ENCODE measurements at places on chromosomes 1 and 21.

DNA sequence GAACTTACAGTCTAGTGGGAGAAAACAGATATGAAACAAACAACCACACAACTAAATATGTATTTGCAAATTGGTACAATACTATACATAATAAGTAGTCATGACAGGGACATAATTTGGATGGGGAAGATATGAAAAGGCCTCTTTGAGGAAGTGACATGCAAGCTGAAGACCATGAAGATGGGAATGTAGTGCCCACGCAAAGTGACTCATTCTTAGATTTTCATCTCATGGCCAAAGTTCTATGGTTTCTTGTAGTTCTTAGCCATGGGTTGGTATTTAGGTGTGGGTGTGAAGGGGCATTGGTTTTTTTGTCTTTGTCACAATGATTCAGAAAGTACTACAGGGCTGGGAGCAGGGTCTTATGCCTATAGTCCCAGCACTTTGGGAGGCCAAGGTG is 105.4 kb upstream of the FAM78B start:
- DNase-seq, result no peak

GRCh38 chr1:93992954-93993353 is 83.7 kb upstream of the GCLM start:
- no peak for DNase-seq

DNA sequence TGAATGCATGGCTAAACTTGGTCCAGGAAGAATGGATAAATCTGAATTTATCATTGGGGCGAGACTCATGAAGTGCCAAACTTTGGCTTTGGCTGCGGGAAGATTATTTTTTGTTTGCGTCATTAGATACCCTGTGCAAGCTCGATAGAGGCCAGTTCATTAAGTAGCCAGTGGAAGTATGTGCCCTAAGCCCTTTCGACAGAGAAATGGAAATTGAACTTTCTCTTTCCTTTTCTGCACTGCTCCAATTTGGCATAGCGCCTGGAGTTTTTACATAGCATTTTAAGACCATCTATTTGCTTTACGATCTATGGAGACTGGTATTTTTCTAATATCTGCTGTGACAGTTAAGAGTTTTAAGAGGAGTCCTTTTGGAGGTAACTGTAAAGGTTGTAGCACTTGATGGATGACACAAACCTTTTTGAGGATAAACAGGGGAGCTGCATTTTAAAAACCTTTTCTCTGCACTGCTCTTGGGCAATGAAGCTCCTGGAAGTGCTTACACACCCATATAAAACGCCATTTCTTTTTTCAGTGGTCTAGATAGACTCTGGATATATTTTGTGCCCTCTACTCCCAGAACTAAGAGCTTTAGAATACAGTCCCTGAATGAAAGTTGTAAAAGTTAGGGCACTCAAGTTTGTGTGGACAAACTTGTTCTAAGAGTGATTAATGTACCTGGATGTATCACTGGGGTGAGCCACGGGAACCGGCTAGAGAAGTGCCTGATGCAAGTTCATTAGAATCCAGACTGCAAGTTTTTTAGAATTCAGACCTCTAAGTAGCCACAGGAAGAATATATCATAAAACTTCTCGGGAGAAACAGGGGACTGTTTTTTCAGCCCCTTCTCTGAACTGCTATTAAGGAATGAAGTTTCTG is 41.3 kb upstream of the CFHR3 start:
- no peak for DNase-seq

- no peak for DNase-seq
Observed at GRCh38 chr1:24898909-24899439, 31.1 kb downstream of the RUNX3 start.

GRCh38 chr1:120178799-120179756 is 2.8 kb upstream of the SEC22B start:
- DNase-seq, result no peak

DNA sequence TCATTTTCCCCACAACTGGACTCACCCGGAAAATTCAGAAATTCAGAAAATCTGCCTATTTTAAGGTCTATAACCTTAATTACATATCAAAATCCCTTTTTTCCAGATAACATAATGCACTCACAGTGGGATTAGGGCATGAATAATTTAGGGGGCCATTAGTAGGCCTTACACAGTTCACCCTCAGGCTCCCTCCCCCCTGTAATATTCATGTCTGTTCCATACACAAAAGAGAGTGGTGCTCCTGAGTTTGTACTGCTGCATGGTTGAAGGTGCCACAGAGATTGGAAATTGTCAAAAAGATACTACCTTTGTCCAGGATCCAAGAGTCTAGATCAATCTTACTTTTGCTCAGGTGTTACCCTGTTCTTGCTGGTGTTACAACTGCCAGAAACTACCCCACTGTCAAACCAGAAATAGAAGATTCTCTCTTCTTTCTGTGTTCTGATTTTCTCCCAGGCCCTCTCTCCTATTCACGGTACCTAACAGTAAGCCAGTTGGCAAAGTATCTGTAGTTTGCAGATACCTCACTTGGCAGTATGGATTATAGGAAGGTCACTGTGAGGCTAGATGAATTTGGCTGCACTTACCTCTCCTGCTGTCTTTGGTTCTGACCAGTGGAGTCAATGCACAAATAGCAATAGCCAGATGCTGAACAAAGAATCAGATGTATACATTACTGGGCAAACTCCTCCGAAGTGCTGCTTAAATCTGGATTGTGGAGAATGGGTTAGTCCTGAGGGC is 53.2 kb downstream of the C1orf198 start:
- DNase-seq, result no peak

DNA sequence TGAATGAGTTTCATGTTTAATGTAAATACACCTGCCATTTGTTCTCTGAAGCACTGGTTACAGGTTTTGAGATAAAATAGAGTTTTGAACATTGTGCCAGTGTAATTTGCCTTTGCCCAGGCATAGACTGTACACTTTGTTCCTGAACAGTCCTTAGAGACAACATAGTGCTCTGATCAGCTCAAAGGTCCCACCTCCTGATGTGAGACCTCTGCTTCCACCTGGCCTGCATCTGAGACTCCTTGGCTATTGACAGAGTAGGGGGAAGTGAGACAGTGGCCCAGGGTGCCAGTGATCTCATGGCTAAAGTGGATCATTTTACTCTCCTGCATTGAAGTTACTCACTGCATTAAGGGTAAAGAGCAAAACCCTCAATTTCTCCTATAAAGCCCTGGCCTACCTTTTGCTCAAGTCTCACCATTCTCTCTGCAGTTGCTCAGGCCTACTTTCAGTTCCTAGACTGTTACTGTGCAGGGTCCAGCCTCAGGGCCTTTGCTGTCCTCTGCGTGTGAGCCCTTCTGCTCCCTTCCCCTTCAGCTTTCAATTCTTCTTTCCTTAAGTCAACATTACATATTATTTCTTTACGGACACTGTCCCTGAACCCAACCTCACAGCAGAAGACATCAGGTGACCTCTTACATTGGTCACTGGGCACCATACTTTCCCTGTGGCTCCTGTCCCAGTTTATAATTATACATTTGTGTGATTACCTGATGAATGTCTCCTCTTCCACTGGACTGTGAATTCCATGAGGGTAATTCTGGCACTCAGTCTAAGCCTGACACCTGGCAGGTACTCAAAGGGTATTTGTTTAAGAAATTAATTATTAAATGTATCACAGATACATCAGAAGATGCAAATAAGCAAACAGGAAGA is 142.9 kb downstream of the ROR1 start:
- no peak for DNase-seq

- no peak for DNase-seq
Observed at GRCh38 chr1:184686540-184686939, 68.1 kb downstream of the EDEM3 start.

DNA sequence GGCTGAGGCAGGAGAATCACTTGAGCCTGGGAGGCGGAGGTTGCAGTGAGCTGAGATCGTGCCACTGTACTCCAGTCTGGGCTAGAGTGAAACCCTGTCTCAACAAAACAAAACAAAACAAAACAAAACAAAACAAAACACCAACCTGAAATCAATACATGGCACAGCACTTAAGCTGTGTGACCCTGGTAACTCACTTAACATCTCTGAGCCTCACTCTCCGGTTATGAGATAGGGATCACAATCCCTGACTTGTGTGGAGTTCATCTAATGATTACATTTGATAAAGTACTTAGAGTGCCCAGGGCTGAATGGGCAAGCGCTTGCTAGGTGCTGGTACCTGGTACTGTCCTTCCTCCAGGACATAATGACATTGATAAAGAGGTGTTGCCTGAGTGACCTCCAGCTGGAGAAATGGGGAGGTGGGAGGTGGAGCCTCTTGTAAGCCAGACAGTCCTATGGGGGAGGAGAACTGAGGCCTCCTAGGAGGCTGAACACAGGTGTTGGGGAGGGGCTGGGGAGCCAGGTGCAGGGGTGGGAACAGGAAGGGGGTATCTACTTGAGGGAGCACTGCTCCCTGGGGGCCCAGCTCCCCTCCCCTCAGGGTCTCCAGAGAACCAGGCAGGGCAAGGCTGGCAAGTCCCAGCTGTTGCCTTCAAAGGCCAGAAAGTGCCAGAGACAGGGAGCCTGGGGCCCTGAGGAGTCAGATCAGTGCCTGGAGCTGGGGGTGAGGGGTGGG is 17.9 kb downstream of the FOXO6 start:
- DNase-seq, result no peak

GRCh38 chr1:56638248-56638647 is 6.9 kb upstream of the PRKAA2 start:
- no peak for DNase-seq

DNA sequence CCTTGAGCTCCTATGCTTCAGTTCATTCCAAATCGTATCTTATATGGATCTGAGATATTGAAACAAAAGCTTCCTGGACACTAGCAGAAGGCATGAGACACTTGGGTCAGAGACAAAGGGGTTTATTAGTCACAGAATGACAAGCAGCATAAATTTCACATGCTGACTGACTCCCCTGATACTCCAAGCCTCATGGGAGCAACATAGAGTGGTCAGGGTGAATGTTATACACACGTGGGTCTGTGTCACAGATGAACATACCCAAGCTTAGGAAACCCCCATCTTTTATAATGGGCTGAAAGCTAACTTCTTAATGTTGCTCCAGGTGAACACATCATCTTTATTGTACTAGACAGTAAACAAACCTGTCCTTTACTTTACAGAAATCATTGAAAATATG is 599.9 kb upstream of the RGS18 start:
- no peak for DNase-seq
